Stimulated activated CD8-positive, alpha-beta memory T cell treated with anti-CD3 and anti-CD28 coated beads, Interleukin-7, amount 100 ng/mL, for 1 hour (primary cell): ENCODE measurements at places on chromosomes 12 and 14.

DNA sequence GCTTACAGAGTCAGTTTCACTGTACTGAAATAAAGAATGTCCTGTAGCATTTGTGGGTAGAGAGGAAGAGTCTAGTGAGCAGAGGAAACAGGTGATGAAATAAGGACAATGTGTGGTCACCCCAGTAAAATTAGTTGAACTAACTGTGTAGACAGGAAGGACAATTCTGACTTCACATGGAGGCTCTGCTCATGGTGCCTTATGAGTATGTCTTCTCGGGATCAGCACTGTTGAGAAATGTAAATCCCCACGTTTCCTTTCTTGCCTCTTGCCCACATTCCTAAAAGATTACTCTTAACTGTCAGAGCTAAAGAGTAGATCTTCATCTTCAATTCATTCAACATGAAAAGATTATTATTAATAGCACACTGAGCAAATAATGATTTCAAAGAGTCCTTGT, 113.2 kb upstream of the FLRT2 start:
- no peak for DNase-seq

DNA sequence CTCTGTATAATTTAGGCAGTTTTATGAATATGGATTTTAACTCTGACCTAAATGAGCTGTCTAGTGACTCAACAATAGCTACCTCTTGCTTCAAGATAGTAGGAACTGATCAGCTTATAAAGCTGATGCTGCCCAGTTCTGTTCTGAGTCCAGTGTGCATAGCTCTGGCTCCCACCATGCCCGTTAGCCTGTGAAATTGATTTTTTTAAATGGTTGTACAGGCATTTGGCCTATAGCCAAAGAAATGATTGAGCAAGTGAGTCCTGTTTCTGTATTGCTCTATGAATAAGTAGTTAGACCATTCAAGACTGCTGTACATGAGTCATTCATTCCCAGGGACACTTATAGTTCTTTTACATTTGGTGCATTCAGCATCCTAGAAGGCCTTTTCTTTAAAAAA, 36.4 kb downstream of the SAMD4A start:
- DNase-seq = no peak

- no peak for DNase-seq
Observed at GRCh38 chr12:121722511-121722910, 10.0 kb downstream of the TMEM120B start.

DNA sequence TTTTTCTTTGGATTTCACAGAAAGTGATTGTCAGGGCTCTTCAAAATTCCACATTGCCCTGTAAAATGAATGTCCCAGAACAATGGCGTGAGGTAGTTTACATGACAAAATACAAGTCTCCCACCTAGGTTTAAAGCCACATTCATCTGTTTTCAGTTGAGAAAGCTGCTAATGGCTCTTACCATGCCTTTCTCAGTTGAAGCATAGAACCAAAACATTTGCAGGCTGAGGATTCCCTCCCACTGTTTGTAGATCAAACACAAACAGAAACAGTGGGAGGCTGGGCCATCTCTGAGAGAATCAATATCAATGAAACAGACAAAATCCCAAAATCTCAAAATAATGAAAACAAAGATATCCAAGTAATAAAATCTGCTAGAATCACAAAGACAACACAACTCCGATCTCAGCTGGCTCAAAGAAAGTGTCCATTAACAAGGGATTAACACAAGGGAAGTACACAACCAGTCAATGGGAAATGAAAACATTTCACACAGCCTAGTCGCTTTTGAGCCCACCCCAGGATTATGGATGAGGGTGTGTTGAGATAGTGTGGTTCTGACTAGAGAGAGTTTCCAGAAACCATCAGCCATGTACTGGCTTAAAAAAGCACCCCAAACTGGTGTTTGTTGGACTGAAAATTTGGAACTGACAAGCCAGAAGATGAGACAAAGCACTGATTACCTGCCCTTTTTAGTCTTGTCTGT, 54.5 kb upstream of the TMEM260 start:
- no peak for DNase-seq

DNA sequence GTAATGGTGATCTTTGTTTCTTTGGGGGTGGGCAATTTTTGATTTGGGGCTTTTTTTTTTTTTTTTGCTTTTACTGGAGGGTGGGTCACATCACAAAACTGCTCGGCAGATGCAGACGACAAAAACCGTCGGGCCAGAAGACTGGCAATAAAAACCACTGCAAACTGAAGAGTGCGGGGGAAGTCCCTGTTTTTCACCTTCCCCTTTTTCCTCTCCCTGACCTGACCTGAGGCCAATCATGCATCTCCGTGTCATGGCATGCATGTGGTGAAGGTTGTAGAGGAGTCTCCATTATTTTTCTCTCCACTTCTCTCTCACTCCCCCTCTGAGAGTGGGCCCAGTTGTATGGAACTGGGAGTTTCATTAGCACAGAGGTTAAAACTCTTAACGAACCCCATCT, 57.5 kb downstream of the AP5M1 start:
- DNase-seq = no peak

DNA sequence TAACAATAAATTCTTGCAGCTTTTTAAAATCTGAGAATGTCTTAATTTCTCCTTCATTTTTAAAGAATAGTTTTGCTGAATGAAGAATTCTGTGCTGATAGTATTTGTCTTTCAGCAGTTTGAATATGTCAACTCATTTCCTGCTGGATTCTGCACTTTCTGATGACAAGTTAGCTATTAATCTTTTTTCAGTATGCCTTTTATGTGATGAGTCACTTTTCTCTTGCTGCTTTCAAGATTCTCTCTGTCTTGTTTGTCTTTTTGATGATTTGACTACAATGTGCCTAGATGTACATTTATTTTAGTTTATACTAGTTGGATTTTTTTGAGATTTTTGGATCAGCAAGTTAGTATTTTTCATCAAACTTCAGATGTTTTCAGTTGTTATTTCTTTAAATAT, 87.9 kb upstream of the AVPR1A start:
- no peak for DNase-seq

DNA sequence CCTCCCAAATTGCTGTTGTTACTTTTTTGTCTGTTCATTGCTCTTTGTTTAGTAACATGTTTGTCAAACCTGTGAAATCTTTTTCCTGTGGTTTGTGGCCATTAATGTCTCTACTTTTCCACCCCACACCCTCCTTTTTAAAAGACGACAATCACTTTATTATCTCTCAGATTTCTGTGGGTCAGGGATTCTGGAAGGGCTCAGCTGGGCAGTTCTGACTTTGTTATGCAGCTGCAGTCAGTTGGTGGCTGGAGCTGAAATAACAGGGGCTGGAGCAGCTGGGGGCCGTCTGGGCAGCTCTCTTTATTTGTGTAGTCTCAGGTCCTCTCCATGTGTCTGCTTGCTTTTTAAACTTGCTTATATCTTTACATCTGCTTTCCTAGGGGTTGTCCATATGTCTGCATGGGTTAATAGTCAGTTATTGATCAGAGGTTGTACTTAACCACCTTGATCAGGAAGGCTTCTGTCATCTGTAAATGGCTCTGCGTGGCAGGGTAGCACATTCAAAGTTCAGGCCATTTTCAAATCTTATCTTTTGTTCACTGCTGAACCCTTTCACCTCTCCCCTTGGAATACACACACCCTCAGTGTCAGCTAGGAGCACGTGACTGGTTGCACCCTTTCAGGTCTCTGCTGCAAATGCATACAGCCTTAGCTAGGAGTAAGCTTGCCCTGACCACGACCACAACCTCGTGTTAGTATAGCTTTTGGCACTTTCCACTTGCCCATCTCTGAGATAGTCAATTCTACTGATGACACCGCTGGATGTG, 27.9 kb downstream of the BORCS5 start:
- DNase-seq = no peak

GRCh38 chr12:26058308-26058707, 66.5 kb downstream of the BHLHE41 start:
- no peak for DNase-seq

DNA sequence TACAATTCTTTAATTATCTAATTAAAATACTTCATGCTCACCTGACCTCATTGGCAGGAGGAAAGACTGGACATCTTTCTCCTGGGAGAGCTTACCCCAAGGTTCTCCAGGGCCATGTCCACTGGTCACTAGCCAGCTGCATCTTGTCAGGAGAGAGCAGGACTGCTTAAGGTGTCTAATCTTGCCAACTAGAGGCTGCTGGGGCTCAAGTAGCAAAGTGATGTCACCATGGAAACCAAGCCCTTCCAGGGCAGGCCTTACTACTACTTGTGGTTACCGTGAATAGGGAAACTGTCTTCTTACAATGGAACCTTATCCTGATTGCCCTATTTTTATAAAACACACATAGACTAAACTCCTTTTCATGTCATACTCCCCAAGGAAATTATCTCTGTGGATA, 376.4 kb downstream of the SNAPC1 start:
- no peak for DNase-seq

DNA sequence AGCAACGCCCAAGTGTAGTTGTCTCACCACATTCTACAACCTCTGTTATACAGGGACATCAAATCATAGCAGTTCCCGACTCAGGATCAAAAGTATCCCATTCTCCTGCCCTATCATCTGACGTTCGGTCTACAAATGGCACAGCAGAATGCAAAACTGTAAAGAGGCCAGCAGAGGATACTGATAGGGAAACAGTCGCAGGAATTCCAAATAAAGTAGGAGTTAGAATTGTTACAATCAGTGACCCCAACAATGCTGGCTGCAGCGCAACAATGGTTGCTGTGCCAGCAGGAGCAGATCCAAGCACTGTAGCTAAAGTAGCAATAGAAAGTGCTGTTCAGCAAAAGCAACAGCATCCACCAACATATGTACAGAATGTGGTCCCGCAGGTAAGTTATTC, 123.0 kb downstream of the ARID2 start:
- DNase-seq = no peak

GRCh38 chr12:102740141-102740955, 176.7 kb downstream of the PAH start:
- no peak for DNase-seq

- no peak for DNase-seq
Observed at GRCh38 chr12:47786662-47787280, 13.7 kb downstream of the SLC48A1 start.

DNA sequence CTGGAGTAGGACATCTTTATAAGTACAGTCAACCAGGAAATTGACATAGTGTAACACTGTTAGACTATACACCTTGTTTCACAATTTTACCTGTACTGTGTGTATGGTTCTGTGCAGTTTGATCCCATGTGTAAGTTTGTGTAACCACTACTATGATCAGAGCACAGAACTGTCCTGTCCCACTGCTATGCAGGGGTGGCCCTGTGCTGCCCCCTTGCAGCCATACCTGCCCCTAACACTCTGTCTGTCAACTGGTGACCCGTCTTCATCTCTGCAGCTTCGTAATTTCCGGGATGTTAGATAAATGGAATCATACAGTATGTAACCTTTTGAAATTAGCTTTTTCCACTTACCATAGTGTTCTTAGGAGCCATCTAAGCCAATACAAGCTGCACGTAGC, 58.7 kb upstream of the RD3L start:
- DNase-seq = no peak
